ENCODE measurements at places on chromosomes 3 and 15.
A peak's percentile ranks its signal among the peaks of the same experiment; 100 is the strongest.

DNA sequence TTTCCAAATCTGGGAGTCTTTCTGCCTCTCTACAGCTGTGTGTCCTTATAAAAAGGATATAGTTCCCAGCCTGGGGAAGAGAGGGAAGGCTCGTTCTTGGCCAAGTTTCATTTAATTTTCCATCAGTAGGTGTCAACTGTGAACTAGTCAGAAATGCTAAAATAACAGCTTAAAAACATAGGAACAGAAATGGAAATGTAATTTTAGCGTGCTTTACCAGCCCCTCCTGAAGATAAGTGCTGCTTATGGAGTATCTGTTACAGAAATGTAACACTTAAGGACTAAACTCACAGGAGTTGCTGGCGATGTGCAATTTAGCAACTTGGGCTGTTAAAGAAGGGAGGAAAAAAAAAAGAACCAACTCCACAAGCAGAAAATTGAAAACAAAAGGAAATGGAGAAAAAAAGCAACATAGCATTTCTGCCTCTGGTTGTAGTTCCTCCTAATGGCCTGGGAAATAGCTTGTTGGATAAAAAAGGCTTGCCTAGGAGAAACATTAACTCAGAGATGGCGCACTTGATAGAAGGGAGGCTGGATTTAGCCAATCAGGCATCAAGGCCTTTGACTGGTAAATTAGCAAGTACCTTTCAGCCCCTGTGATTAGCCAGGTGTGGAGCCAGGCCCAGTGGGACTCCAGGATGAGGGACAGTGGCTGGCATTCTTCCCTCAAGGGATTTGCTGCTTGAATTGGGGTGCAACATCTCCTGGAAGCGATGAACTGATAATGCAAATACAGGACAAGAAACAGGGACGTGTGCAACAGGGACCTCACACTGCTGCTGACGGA lies 84.3 kb downstream of the RPLP1 start:
- no peak for DNase-seq

GRCh38 chr3:127159543-127159942 lies 33.4 kb upstream of the PRR23E start:
- no peak for DNase-seq

GRCh38 chr3:141332416-141332815 lies 35.9 kb upstream of the ZBTB38 start:
- DNase-seq, result no peak

- no peak for DNase-seq
Measured at GRCh38 chr3:115187149-115187757, 40.2 kb upstream of the ZBTB20 start.

- peak; percentile 84 for DNase-seq
Measured at GRCh38 chr3:177337541-177338331, 140.5 kb upstream of the TBL1XR1 start.

DNA sequence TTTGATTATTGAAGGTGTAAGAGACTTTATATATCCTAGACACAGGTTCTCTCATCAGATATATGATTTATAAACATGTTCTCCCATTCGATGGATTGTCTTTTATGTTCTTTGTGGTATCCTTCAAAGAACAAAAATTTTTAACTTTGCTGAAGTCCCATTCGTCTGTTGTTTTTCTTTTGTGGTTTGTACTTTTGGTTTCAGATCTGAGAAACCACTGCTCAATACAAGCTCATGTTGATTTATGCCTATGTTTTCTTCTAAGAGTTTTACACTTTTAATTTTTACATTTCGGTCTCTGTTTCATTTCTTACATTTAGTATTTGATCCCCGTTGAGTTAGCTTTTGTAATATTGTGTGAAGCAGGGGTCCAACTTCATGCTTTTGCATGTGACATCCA lies 103.3 kb upstream of the SPRED1 start:
- no peak for DNase-seq

- peak; percentile 49 for DNase-seq
Measured at GRCh38 chr3:13452490-13453335, 27.4 kb upstream of the HDAC11 start.

GRCh38 chr3:42148982-42149432 lies 57.9 kb downstream of the TRAK1 start:
- peak; percentile 83 for DNase-seq

GRCh38 chr3:134485075-134485717 lies 589 bp downstream of the ANAPC13 start:
- DNase-seq, result peak; percentile 20

- DNase-seq, result peak; percentile 22
Measured at GRCh38 chr3:174784206-174784934, 74.8 kb upstream of the NAALADL2 start.

GRCh38 chr3:100083209-100083608 lies 31.1 kb downstream of the FILIP1L start:
- no peak for DNase-seq

DNA sequence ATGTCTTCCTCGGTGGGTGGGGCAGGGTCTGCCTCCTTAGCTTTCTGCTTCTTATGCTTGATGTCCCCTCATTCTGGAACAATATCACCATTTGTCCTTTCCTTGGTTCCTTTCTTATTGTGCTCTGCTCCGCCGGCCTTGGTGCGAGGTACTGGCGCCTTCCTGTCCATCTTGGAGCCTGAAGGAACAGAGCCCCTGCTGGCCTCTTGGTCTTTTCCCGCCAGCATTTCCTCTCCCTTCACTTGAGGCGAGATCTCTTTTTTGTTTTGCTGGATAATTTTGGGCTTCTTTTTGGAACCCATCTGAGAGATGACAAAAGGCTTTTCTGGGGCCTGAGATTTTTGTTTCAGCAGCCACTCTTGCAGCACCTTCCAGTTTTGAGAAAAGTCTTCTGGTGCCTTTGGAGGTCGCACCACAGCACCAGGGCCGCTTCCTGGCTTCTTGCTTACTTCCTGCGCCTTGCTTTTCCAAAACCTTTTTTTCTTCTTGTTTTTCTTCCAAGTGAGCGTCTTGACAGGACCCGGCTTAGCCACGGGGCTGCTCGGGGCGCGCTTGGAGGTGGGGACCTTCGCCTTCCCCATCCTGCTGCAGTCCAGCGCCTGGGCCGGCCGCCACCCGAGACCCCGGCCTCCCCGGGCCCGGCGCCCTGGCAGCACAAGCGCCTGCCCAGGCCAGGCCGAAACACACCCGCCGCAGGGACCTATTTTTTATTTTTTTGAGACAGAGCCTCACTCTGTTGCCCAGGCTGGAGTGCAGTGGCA lies 127.1 kb downstream of the KLF13 start:
- no peak for DNase-seq

- DNase-seq, result no peak
Measured at GRCh38 chr15:79122991-79123390, 32.4 kb upstream of the RASGRF1 start.

GRCh38 chr15:81789403-81789802 lies 256.4 kb downstream of the MEX3B start:
- DNase-seq, result no peak

- peak; percentile 64 for DNase-seq
Measured at GRCh38 chr3:117628823-117629291, 919.3 kb downstream of the TUSC7 start.

DNA sequence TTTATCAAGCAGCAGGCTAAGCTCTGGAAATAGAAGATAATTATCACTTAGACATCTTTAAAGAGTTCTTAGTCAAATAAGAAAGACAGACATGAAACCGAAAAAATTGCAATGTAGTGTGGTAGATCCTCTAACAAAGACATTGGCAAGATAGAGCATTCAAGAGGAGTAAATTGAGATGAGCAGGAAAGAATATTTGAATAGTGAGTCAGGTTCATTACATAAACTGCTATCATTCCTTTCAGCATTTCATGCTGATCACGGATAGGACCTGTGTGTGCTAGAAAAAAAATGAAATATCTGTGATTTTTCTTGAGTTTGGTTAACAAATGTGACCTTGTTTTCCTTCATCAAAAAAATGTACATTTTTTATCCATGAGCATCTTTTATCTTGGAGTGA lies 460.9 kb downstream of the OTOL1 start:
- DNase-seq, result peak; percentile 35

DNA sequence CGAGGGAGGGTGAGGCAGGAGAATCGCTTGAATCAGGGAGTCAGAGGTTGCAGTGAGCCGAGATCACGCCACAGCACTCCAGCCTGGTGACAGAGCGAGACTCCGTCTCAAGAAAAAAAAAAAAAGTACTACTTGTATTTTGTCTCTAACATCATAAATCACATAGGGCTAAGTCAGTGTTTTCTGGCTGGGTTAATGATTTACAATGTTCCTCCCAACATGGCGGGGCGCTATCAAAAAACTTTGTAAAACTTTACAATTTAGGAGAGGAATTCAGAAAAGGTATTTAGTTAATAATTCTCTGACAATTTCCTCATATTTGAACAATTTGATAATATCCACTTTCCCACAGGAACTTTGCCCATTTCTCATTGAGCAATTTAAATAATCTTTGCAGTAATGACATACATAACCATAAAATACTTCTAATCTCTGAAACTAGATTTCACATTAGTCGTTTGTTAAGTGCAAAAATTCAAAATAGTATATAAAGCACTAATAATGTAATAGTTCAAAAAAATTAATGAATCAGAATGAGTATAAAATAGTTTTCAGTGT lies 26.6 kb upstream of the B3GNT5 start:
- no peak for DNase-seq

DNA sequence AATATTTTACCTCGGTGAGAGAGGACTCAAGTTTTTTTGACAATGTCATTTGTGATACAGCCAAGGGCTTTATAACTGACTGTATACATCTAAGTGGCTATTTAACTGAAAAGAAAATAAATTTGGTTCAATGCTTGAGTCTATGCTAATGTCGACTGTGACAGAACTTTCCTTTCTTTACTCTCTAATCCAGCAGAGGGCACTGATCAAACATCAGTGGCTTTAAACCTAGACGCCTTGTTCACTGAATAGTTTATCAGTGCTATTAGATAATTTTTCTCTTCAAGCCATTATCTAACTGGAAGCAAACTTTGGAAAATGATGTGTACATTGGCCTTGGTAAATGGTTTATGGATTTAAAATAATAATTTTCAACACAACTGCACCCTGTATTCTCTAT lies 285.1 kb downstream of the CHL1 start:
- no peak for DNase-seq

- DNase-seq, result no peak
Measured at GRCh38 chr3:126847061-126847460, 135.9 kb upstream of the PLXNA1 start.

GRCh38 chr3:57031631-57032541 lies 28.6 kb upstream of the SPATA12 start:
- no peak for DNase-seq

GRCh38 chr3:175186511-175186910 lies 327.4 kb downstream of the NAALADL2 start:
- DNase-seq, result no peak

- peak; percentile 34 for DNase-seq
Measured at GRCh38 chr3:123385001-123385401, 63.9 kb downstream of the ADCY5 start.

- no peak for DNase-seq
Measured at GRCh38 chr15:88185584-88185983, 71.0 kb downstream of the NTRK3 start.

DNA sequence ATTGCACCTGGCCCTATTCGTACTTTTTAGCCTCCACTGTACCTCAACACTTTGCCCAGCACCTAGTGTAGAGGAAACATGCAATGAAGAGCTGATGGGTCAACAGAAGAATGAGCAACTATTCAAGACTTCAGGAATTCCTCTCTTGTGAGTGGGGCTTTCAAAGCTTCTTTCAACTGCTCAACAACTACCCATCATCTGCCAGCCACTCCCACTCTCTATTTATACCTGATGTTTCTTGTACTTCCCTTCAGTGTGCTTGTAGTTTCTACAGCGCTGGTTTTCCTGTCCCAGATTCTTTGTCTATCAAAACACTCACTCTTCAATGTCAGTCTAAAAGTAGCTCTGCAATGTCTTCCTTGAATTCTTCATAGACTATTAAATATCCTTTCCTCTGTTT lies 168.3 kb upstream of the LPP start:
- peak; percentile 52 for DNase-seq

DNA sequence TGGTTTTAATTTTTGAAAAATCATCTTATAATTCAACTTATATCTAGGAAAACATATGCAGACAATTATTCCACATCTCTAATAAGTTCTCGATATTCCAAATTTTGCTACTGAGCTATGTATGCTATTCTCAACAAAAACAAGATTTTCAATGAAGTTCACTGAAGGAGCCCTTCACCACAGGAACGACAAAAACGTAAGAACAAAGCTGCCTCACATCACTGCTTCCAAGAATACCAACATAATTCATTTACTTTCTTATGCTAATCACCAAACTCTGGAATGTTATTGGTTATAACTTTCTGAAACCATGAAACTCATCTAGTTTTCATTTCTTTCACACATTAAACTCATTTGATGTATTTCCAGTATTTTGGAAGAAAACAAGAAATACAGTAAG lies 49.7 kb downstream of the GNB4 start:
- peak; percentile 28 for DNase-seq

- DNase-seq, result no peak
Measured at GRCh38 chr15:71746719-71747118, 63.6 kb upstream of the NR2E3 start.

GRCh38 chr15:34122771-34123183 lies 20.9 kb downstream of the PGBD4 start:
- DNase-seq, result peak; percentile 79

- DNase-seq, result no peak
Measured at GRCh38 chr3:102059145-102059943, 210.0 kb downstream of the NFKBIZ start.

- peak; percentile 64 for DNase-seq
Measured at GRCh38 chr15:32908135-32908801, 190.5 kb downstream of the GREM1 start.

DNA sequence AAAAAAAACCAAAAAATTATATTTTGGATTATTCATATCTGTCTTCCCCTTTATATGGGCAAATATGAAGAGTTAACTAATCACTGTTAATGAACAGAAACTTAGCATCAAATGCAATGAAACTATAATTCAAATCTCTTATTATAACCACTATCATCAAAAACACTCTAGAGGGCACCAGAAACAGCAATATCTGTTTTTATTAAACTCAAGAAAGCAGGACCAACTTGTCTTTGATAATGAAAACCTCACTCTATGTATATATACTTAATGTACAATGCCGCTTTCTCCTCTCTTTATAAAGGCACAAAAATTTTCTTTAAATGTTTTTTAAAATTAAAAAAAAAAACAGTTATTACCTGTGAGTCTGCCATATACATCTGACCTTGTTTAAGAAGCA lies 92.7 kb downstream of the UACA start:
- DNase-seq, result peak; percentile 5

DNA sequence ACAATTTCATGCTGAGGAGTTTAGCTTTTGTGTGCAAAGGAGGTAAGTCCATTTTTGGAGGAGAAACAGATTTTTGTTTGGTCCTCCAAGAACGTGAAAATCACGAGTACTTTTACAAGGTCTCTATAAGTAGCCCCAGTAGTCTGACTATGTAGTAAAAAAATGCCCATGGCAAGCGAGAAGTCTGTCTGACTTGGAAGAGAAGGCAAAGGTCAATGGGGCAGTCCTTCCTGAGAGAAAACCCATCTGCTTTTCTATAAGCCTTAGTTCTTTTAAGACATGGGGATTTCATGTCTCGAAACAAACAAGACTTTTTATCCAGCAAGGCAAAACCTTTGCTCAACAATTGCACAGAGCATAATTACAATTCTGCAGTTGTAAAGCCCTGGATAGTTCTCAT lies 183.2 kb downstream of the GAP43 start:
- DNase-seq, result no peak

Measured in fibroblast of skin of abdomen (primary cell).